Frontal cortex (tissue), 4 donors: ENCODE measurements at places on chromosomes 1 and 21. TPM values are rescaled to one million over a fixed set of nuclear protein-coding genes. Genes with fewer than 3 reads are reported as not detected.

The KRTAP13-2 gene
- total RNA-seq: not detected

The MXRA8 gene
- total RNA-seq: 10.2 TPM

The RGS18 gene
- total RNA-seq: 0.41 TPM

The NCAM2 gene
- total RNA-seq: 63.6 TPM

The FCRL1 gene
- total RNA-seq: not detected

DNA sequence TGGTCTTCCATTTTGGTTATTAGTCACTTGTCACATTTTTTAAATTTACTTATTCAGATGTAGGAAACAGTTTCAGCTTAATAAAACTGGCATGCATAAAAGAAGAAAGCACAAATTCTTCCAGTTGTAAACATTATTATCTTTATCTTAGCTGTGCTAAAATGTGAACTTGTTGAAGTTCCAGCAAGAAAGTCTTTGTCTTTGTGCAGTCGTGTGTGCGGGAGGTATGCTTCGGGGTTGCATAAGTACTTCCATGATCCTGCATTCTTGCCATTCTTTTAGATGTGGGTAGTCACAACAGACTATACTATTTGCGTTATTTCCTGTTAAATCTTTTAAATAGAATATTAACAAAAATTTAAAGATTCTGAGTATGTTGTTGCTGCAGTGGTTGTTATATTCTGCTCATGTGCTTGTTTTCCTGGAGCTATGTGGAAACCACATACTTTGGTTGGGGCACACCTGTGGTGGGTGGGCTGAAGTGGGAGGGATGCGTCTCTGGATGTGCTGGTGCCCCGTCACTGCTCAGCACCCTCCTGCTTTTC lies 49.9 kb downstream of the CBS start:
- no peak for DNase-seq

- DNase-seq: no peak
Observed at GRCh38 chr21:27424601-27425000, 457.7 kb upstream of the ADAMTS5 start.

- no peak for DNase-seq
Observed at GRCh38 chr21:35321322-35322200, 272.5 kb upstream of the RUNX1 start.

GRCh38 chr1:205012391-205013140 lies 30.4 kb upstream of the CNTN2 start:
- no peak for DNase-seq
